ENCODE measurements at places on chromosomes 4 and X. TPM values are rescaled to one million over a fixed set of nuclear protein-coding genes. Genes with fewer than 3 reads are reported as not detected.

- DNase-seq = peak; percentile 27
These were observed 9.7 kb downstream of the PPEF2 start for GRCh38 chr4:75892508-75892907.

DNA sequence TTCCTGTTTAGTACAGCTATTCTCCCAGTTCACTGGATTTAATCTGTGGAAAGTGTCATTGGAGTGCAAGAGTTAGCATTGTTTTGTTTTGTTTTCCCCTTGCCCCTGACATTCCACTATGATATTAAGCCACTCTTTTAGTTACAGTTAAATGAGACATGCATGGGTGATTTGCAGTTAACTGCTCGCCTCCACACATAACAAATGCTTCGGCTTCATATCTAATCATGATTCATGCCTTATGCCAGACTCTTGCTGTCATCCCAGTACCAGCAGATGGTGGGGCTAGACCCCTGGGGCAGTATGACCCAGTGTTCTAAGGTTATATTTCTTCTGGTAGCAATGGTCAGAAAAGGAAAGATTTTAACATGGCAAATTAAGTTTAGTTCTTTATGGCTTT is 80.1 kb downstream of the RAP1GDS1 start:
- DNase-seq = no peak

DNA sequence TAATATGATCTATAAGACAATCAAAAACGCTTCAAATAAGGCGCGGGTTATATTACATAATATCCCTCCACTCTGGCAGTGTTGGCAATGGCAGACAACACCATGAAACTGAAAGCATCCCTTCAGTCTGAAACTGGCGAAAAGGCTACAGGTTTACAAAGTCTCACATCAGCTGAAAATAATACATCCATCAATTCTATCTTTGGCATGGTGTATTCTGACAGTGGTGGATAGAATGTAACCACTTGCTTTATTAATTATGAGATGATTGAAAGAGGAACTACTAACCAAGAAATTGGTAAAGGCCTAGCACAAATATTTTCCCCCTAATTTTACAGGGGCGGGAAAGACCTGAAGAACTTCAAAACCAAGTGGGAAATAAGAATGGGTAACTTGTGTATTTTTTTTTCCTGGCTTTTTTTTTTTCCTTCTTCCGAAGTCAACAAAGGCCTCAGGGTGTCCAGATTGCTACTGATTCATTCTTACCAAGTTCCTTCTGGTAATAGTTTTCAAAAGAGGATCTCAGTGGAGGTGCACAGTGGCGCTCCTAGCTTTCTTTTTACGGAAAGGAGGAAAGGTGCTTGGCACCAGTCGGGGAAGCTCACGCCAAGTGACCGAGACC is 728 bp downstream of the UBA6 start:
- no peak for DNase-seq

DNA sequence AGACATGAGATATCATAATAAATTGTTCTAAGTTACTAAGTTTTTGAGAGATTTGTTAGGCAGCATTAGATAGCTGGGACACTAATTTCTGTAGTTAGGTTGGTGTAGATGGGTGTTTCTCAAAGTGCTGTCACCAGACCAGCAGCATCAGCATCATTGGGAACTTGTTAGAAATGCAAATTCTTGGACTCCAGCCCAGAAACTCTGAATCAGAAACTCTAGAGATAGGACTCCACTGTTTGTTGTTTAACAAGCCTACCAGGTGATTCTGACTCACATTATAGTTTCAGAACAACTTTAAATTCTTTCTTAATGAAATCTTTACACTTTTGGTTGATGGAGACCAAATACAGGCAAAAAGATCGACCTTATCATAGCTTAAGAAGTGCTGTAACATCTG is 173.7 kb downstream of the PABPC4L start:
- peak; percentile 33 for DNase-seq

GRCh38 chrX:23822397-23822796 is 39.4 kb downstream of the SAT1 start:
- peak; percentile 28 for DNase-seq

GRCh38 chr4:175281894-175282293 is 363.7 kb downstream of the ADAM29 start:
- no peak for DNase-seq

GRCh38 chr4:53050361-53050774 is 188.3 kb downstream of the RASL11B start:
- DNase-seq = no peak

DNA sequence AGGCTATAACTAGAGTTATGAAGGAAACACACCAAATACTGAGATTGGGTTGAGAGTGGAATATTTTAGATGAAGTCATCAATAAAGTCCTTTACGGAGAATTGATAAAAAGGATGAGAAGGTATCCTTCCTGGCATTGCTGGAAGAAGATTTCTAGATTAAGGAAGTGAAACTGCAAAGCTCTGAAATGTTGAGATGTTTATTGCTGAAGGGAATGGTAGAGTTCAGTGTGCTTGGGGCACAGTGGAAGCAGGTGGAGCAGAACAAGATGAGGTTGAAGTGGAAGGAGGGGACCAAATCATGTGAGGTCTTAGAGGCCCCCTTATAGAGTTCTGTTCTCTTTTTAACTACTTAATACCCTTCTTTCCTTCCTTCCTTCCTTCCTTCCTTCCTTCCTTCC is 848.5 kb downstream of the RAB28 start:
- DNase-seq = no peak

- DNase-seq = peak; percentile 64
These were observed 43.0 kb downstream of the CCDC158 start for GRCh38 chr4:76377911-76378310.

DNA sequence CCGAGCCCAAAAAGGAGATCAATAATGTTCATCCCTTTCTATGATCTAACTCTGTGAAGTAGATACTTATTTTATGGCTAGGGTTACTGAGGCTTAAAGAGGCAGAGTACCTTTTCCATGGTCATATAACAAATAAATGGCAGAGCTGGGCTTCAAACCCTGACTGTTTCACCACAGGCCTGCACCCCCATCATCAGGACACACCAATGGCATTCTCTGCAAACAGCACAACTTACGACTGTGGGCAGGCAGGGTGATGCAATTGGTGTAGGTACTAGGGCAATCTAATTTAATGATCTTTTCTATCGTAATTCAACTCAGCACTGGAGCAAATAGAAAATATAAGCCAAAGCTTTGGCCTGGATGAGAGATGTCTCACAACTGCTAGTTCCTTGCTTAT is 118.8 kb upstream of the CBR4 start:
- no peak for DNase-seq

DNA sequence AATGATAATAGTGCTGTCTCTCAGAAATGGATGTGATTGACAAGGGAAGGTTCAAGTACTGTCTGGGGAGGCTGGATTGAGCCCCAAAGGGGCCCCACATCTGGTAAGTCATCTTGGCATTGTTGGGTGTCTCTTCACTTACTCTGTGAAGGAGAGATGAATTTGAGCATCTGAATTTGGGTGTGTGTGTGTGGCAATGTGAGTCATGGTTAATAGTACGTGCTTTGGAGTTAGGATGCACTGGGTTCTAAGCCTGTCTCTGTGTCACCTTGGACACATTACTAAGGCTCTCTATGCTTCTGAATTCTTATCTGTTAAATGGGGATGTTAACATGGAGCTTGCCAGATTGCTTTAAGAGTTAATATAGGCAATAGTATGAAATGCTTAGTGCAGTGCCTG is 80.4 kb downstream of the FRAS1 start:
- DNase-seq = no peak

- DNase-seq = no peak
These were observed 43.3 kb downstream of the FGFBP1 start for GRCh38 chr4:15894921-15895916.

- DNase-seq = peak; percentile 49
These were observed 994 bp downstream of the GALNT7 start for GRCh38 chr4:173169428-173170181.

DNA sequence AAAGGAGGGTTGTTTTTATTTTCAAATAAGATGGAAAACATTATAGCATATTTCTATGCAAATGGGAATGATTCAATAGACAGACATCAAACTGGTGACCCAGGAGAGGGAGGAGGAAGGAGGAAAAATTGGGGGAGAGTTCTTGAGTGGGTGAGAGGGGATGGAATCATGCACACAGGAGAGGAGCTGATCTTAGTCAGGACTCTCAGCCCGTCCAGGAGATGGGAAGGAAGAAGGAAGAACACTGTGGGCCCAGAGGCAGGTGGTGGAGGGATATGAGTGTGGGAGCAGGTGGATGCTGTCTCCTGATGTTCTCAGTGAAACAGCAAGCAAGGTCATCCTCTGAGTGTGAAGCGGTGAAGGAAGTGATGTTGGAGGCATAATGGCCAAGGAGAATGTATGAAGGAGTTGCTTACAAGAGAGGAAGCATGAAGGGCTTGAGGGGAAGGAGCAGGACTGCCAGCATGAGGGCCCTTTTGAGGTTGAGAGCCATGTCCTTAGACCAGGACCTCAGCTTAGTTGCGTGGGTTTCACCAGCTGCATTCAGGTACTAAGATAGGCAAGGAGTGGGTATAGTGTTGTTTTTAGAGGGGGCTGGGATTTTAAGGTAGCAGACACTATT is 161.7 kb upstream of the NAP1L5 start:
- DNase-seq = no peak

DNA sequence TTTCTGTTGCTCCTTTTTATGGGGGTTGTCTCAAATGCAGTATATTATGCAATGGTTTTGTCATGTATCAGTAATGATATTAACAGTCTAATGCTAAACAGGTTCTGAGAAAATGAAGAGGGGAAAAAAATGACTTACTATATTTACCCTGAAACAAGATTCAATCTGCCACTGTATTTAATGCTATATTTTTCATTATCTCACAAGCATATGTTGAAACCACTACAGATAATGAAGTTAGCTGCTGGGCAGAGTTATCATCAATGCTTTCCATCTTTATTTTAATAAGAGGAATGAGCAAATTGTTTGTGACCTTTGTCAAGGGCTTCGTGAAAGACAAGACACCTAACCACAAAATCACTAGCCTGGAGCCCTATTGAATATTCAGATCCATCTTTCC is 32.6 kb upstream of the NAA11 start:
- DNase-seq = no peak

DNA sequence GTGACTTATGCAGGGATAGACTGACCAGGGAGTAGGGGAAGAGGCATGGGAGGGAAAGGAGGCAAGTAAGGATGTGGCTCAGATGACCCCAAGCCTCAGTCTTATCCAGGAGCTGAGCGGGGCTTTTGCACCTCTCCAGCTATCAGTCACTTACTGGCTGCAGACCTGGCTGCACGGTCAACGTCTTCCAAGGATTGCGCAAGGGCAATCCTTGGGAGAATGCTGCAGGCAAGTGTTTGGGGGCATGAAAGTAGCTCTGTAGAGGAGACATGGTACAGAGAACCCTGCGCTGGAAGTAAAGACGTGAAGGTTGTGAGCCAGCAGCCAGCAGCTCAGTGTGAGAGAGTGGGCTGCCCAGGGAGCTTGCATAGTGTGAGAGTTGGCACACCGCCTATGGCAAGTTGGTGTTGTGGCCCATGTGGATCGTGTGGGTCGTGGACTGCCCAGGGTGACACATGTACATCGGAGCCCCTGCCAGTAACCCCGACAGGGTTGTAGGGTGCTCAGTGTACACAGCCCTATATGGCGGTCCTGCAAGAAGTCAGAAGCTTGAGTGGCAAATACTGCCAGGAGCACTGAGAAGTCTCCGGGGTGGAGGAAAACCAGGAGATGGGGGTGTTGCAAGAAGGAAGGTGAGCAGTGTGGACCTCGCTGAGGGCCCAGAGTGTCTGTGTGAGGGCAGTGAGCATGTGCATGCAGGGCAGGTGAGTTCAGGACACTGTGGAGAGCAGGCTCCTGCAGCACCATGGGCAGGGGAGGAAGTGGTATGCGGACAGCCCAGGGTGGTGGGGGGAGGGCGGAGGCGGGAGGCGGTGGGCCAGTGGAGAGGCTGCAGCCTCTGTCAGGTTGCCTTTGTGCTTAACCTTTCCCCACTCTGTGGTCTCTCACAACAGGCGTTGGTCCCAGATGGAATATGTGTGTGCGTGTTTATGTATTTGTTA is 50.9 kb downstream of the KIT start:
- DNase-seq = no peak

DNA sequence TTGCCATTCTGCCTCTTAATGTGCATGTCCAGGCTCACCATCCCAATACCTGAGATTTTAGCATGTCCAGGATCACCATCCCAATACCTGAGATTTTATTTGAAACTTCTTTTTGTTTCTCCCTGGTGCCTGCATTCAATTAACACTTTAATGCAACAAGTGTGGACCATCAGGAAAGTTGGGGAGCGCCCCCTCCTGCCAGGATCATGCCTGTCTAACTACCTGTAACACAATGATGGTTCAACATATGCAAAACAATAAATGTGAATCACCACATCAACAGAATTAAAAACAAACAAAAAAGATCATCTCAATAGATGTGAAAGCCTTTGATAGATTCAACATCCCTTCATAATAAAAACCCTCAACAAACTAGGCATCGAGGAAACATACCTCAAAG is 1359.5 kb upstream of the DIAPH2 start:
- DNase-seq = no peak

GRCh38 chr4:118154649-118155048 is 120.4 kb downstream of the NDST3 start:
- no peak for DNase-seq

DNA sequence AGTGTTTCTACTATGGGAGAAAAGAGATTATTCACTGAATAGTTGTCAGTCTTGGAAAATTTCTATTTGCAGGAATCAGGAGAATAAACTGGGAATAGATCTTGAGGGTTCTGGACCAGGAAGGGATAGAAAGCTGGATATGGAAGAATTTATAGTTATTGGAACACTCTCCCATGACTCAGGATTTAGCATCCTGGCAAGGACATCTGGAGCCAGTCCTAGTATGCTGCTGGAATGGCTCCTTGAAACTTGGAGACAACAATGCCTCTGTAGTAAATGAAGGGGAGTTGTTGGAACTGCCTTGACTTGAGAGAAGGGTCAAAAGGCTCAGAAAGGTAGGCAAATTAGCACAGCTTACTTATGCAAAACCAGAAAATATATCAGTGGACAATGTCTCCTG is 23.5 kb upstream of the THOC2 start:
- no peak for DNase-seq

- no peak for DNase-seq
These were observed 81.1 kb downstream of the MBNL3 start for GRCh38 chrX:132407691-132408090.

GRCh38 chr4:143127621-143128020 is 57.1 kb upstream of the USP38 start:
- no peak for DNase-seq

Gene CT47A7
- total RNA-seq = not detected

Gene USP51
- total RNA-seq = 1.2 TPM

Gene NUDT6
- total RNA-seq = 5.4 TPM

Gene LGI2
- total RNA-seq = 0.86 TPM

Gene ARAP2
- total RNA-seq = 30.0 TPM

Gene CORIN
- total RNA-seq = not detected

Gene OTC
- not detected for total RNA-seq

Gene XK
- total RNA-seq = 11.3 TPM

Gene CTBP1
- 130 TPM for total RNA-seq

Gene SPATA4
- total RNA-seq = not detected

Gene PHEX
- total RNA-seq = 0.66 TPM

Measured in Calu3 (cell line).